ENCODE measurements at places on chromosomes 7 and 10. TPM values are rescaled to one million over a fixed set of nuclear protein-coding genes. Genes with fewer than 3 reads are reported as not detected.

DNA sequence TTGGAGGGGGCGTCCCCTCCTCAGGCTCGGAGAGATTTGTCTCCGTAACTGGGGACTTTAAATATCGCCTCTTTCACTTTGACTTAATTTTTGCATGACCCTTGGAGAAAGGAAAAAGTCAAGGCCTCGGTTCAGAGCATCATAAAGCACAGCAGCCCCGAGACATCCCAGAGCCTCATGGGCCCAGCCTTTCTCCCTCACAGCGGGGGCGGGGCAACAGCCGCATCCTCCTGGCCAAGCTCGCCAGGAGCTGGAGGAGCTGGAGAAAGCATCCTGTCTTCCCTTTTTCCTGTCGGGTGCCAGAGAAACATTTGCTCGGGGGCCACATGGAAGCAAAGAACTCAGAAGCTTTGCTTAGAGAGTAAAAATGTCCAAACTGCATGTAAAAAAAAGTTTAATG, 43.6 kb upstream of the DPYSL4 start:
- DNase-seq, result no peak

GRCh38 chr10:28668363-28669226, 8.7 kb upstream of the BAMBI start:
- peak; percentile 63 for DNase-seq

GRCh38 chr10:119931871-119932270, 39.3 kb downstream of the SEC23IP start:
- no peak for DNase-seq

DNA sequence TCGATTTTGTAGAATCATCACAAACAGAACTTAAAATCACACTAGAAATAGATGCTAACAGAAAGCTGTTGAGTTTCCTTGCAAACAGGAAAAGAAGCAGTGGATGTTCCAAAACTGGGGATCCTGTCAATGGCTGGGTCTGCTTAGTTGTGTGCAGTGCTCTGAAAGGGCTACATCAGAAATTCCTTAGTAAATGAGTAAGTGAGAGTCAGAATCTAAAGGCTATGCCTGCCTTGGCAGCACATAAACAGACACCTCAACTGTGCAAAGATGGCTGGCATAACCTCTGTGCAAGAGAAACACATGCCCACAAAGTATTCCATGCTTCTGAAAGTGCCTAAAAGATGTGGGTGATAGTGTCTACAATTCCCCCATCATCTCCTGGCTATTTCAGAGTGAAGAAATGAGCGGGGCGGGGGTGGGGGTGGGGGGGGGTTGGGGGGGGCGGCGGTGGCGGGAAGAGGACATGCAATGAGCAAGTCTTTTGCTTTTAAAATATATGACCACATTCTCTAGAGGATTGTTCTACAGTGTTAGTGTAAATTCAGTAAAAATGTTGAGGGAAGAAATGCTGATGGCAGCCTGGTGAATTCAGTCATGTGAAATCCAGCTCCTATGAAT, 138.1 kb upstream of the LAMB4 start:
- DNase-seq, result no peak

DNA sequence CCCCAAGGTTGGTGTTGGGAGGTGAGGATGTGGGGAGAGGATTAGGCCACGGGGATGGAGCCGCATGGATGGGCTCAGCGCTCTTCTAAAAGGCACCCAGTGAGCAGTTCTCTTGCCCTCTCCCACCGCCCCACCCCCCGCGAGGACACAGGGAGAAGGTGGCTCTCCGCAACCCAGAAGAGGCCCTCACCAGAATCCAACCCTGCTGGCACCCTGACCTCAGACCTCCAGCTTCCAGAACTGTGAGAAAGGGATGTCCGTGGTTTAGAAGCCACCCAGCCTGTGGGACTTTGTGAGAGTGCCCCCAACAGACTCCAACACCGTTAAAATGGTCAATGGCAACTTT, 242.8 kb upstream of the PPP2R2D start:
- no peak for DNase-seq

DNA sequence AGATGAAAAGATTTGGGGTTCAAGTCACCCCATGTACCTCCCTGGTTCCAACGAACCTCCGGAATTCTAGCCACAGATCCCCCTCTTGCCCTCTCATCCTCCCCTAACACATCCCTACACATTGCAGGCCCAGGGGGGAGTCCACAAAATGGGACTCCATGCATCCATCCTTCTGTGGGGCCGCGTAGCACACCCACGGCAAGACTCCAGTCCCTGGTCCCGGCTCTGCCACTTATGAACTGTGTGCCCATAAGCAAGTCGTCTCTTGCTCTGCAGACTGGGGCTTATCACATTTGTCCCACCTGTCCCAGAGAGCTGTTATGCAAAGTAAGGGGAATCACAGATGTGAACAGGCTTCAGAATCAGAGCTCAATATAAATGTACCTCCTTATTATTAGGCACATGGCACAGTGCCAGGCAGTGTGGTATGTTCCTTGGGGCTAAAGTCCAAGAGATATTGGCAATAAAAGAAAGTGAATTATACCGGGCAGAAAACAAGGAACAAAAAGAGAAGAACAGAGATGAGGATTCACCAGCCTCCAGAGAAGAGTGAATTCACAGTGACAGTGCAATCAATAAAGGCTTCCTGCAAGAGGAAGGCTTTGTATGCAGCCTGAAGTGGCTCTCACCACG, 73.9 kb downstream of the KCNMA1 start:
- DNase-seq, result no peak

GRCh38 chr10:3648170-3648569, 136.8 kb downstream of the KLF6 start:
- DNase-seq, result no peak

DNA sequence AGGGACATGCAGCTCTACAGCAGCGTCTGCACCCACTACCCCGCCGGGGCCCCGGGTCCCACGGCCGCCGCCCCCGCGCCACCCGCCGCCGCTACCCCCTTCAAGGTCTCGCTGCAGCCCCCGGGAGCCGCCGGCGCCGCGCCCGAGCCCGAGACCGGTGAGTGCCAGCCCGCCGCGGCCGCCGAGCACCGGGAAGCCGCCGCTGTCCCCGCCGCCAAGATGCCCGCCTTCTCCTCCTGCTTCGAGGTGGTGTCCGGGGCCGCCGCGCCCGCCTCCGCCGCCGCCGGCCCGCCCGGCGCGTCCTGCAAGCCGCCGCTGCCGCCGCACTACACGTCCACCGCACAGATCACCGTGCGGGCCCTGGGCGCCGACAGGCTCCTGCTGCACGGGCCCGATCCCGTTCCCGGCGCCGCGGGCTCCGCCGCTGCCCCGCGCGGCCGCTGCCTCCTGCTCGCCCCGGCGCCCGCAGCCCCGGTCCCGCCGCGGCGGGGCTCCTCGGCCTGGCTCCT, 631 bp downstream of the OTUD1 start:
- peak; percentile 27 for DNase-seq

DNA sequence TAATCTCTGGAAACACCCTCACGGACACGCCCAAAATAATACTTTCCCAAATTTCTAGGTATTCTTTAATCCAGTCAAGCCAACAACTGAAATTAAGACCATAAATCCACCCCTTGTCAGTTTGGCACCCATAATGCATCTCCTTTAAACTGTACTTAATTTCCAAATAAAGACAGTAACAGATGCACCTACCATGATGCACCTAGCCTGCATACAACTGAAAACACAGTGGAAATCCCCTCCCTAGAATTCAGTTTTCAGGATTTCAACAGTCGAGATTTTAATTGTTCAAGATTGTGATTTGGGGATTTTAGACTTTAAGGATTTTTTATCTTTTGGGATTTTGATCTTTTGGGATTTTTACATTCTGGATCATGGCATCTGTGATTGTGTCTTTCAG, 17.1 kb downstream of the STK17A start:
- DNase-seq, result no peak

DNA sequence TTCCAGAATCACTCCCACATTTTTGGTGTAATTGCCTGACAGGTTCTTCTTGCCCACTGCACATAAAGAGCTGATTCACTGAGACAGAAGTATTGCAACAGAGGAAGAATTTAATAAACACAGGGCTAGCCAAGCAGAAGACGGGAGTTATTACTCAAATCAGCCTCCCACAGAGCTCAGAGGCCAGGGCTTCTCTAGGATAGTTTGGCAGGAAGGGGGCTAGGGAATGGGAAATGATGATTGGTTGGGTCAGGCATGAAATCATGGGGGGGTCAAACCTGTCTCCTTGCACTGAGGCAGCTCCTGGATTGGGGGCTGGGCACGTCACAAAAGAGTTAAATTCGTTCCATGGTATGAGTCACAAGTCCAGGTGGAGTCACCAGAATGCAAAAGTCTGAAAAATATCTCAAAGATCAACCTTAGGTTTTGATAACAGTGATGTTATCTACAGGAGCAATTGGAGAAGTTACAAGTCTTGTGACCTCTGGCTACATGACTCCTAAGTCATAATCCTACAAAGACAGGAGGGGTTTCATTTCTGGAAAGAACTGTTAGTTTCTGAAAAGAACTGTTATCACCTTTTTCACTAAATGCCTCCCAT, 30.2 kb upstream of the ERCC6 start:
- peak; percentile 8 for DNase-seq

DNA sequence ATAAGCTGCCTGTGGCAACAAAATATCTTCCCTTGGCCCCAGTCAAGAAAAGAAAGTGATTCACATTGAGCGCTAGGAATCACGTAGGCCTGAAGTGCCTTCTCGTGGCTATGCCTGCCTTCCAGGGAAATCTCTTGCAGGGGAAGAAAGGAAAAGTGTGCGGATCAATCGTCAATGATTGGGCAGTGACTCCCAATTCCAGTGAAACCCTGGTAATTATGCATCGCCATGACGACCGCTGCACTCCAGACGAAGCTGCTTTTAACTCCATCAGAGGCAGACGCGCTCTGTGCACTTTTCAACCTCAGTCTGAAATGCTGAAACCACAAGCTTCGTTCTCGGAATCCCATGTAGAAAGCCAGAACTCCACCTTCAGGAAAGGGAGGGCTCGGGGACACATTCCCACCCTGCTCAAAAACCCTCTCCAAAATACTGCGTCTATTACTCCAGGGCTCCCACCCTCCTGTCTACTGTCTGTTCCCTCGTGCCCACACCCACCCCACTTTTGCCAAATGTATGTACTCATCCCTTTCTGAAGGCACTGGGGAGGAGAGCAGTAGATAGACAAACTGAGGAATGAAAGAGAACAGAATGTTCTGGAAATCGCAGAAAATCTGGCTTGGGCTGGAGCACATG, 24.2 kb upstream of the PRKAG2 start:
- no peak for DNase-seq

DNA sequence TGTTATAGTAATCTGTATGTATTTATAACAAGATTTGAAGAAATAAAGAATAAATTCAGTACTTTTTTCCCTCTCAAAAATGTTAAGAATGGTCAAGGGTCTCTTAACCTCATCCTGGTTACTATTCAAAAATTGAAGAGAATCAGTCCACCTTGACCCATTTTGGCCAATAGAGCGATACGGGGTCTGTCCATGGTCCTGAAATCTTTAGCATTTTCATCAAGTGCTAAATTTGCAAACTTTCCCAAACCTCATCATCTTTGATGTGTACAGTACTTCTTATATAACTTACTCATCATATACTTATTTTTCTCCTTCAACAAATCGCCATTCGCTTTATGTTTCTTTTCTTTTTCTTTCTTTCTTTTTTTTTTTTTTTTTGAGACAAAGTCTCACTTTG, 23.6 kb downstream of the TMEM178B start:
- peak; percentile 13 for DNase-seq

- DNase-seq, result no peak
These were observed 69.4 kb downstream of the EBF3 start for GRCh38 chr10:129894698-129895097.

DNA sequence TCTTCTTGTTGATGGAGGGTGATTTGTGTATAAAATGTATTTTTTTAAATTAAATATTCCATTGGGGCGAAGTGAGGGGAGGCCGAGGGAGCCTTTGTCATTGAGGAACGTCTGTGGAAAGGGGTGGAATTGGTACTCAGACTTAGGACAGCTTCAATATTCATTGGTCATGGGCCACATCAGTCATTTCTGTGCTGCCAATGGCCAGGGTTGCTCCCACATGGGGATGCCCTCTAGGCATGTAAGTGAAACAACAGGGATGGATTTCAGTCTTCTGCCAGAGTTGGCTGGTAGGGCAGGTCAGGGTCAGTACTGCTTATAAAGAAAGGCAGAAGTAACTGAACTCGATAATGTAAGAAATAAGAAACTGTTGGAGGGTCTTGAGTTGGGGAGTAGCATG, 47.2 kb downstream of the NEURL1 start:
- DNase-seq, result no peak

DNA sequence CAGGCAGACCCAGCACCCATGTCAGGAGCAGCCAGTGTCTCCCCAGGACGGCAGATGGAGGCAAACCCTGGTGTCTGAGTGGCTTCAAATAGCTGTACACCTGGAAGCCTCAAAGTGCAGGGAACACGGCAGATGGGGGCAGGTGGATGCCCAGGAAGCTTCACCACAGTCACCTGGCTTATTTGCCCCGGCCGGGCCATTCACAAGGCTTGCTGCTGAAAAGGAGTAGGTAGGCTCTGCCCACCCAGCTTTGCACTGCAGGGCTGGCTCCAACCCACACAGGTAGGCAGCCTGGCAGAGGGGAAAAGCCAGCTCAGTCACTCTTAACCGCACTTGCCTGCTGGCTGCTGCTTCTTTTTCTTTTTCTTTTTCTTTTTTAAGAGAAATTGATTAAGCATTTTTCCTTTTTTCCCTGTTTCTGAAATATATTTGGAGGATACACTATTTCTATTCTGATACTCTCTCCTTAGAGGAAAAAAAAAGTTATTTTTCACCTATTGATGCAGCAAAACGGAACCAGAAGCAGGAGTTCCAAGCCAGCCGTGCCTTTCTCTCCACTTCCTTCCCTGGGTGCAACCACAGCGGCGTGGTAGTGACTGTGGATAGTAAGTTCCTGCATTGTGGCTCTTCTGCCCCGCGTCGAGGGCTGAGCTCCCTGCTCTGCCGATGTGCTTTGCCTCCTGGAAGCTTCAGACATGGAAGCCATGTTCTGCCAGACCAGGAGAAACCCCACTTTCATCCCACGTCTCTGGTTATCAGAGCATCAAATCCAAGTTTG, 118.3 kb downstream of the KLF6 start:
- DNase-seq, result no peak

- peak; percentile 14 for DNase-seq
These were observed 997 bp upstream of the ZNF138 start for GRCh38 chr7:64793106-64793755.

DNA sequence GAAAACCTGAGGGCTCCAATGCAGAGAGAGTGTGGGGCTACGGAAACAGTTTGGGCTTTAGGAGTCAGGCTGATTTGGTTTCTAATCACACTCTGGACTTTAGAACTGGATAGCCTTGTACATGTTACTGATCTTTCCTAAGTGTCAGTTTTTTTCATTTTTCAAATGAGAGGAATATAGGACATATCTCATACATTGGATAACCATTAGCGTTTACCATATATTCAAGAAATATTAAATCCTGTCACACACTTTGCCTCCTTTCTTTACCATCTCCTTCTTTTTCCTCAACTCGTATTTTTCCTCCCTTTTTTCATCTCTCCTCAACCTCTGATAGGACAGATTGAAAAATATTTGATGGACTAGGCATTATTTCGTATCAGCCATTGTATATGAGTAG, 885.7 kb downstream of the LRMDA start:
- DNase-seq, result no peak

GIMAP5 gene
- 0.24 TPM for total RNA-seq

ZNF33B gene
- 3.4 TPM for total RNA-seq

C10orf53 gene
- total RNA-seq, result not detected

SLC26A5 gene
- not detected for total RNA-seq

STARD3NL gene
- total RNA-seq, result 146 TPM

GPER1 gene
- 4.5 TPM for total RNA-seq

UCN3 gene
- total RNA-seq, result not detected

PLAU gene
- 159 TPM for total RNA-seq

SFTPA1 gene
- total RNA-seq, result not detected

CNOT4 gene
- 2.6 TPM for total RNA-seq

RAB19 gene
- total RNA-seq, result not detected

FAM24B gene
- total RNA-seq, result 7.6 TPM

HOXA7 gene
- 21.7 TPM for total RNA-seq

All from Daoy (cell line).